ENCODE measurements at places on chromosomes 7 and 10. TPM values are rescaled to one million over a fixed set of nuclear protein-coding genes. Genes with fewer than 3 reads are reported as not detected.

DNA sequence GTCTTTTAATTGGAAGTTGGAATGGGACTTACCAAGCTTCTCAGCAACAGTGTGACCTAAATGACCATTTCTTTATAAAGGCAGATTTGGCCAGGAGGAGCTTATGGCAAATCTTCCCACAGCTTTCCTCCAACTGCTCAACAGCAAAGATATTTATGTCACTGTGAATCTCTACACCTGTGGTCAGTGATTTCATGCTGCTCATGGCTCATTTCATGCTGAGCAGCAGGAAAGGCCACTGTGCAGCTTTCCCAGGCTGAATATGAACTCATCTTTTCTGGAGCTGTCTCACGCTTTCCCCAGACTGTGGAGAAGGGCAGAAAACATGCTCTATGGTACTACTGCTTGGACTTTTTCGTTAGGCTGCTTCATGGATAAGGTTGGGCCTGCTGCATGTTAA is 29.8 kb downstream of the CALCR start:
- no peak for ATAC-seq

- no peak for ATAC-seq
Measured at GRCh38 chr10:63819753-63820329, 298.6 kb downstream of the REEP3 start.

DNA sequence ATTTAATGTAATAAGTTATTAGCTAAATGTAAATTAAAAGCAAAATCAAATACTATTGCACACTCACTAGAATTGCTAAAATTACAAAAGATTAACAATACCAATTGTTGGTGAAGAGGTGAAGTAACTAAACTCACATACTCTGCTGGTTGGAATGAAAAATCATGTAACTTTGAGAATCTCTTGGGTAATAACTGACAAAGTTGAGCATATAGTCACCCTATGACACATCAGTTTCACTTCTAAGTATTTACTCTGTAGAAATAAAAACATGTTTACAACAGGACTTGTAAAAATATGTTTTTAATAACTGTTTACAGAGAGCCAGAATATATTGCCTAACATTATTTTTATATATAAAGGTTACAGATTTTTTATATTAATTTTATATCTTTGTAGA is 33.6 kb downstream of the CNTNAP2 start:
- no peak for ATAC-seq

DNA sequence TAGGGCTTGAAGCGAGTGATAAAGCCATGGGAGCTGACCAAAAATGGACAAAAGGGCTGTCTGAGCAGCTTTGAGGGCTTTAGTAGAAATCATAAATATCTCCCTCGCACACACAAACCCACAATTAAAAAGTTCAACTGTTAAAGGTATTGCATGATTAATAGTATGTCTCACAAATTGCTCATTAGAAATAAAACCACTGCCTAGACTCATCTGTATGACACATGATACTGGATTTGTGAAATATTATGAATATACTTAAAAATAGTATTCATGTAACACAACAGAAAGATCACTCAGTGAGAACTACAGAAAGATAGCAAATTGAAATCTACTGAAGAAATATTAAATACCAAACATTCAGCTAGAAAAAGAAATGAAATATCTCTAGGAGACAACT is 11.9 kb upstream of the PTPN12 start:
- ATAC-seq: no peak

GRCh38 chr7:126657599-126658358 is 595.0 kb downstream of the GRM8 start:
- no peak for ATAC-seq

GRCh38 chr7:48691788-48692187 is 232.6 kb upstream of the CDC14C start:
- ATAC-seq: no peak

DNA sequence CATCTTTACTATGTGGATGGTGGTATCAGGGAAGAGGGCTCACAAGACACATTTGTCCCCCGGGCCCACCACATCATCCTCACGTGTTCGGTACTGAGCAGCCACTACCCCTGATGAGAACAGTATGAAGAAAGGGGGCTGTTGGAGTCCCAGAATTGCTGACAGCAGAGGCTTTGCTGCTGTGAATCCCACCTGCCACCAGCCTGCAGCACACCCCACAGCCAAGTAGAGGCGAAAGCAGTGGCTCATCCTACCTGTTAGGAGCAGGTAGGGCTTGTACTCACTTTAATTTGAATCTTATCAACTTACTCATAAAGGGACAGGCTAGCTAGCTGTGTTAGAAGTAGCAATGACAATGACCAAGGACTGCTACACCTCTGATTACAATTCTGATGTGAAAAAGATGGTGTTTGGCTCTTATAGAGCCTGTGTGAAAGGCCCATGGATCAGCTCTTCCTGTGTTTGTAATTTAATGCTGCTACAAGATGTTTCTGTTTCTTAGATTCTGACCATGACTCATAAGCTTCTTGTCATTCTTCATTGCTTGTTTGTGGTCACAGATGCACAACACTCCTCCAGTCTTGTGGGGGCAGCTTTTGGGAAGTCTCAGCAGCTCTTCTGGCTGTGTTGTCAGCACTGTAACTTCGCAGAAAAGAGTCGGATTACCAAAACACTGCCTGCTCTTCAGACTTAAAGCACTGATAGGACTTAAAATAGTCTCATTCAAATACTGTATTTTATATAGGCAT is 9.1 kb upstream of the CSGALNACT2 start:
- no peak for ATAC-seq

GRCh38 chr7:137443616-137444015 is 100.1 kb upstream of the PTN start:
- ATAC-seq: no peak

GRCh38 chr10:7410301-7410861 is 453 bp downstream of the SFMBT2 start:
- no peak for ATAC-seq

- ATAC-seq: no peak
Measured at GRCh38 chr10:68099736-68100135, 9.6 kb upstream of the MYPN start.

DNA sequence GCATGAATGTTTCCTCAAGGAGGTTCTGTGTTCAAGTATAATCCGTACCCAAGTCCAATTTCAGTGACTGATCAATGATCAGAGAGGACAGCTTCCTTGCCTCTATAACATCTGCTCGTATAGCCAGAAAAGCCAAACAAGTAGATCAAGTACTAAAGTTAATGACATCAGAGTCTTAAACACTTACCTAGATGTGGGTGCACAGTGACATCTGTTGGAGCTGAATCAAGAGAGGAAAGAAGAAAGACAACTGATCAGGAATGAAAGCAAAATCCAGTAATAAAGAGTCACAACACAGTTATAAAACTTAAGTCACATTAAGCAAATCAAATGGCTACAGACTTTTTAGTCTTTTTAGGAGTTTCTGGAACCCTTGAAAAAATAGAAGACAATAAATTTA is 236.5 kb downstream of the RELN start:
- ATAC-seq: no peak

GRCh38 chr7:92955081-92955480 is 118.7 kb upstream of the CDK6 start:
- ATAC-seq: no peak

- ATAC-seq: no peak
Measured at GRCh38 chr7:146956321-146956720, 839.7 kb downstream of the CNTNAP2 start.

GRCh38 chr7:1054438-1054837 is 10.1 kb downstream of the GPR146 start:
- no peak for ATAC-seq

DNA sequence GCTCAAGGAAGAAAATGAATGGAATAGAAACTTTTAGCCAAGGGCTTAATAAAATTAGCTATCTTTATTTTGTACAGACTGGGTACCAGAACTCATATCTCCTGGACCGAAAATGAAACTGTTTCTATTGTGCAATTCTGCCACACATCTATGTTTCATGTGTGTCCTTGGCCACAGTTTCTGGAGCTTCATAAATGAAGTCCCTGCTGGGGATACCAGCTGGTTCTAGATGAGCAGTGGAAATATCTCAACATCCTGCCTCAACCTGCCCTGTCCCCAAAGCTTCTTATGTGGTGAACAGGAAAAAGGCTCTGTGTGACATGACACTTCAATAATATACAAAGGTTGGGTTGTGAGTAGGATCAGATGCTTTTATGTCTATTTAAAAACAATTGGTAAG is 310.1 kb upstream of the SORCS1 start:
- no peak for ATAC-seq

DNA sequence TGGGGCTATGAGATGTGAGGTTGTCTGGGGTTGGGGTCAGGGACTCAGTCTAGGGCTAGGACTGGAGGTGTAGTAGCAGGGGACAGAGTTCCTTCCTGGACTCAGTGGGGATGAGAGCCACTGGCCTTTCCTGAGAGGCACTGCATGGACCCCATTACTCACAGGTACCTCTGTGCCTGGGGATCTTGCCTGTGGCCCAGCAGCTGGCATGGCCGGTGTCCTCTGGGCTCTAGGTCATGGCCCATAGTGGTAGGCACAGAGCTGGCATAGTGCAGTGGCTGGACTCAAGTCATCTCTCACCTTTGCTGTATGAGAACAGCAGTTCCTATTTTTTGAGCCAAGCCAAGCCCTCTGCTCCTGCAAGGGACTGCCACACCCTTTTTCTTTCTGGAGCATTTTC is 51.9 kb downstream of the NEURL1 start:
- no peak for ATAC-seq

DNA sequence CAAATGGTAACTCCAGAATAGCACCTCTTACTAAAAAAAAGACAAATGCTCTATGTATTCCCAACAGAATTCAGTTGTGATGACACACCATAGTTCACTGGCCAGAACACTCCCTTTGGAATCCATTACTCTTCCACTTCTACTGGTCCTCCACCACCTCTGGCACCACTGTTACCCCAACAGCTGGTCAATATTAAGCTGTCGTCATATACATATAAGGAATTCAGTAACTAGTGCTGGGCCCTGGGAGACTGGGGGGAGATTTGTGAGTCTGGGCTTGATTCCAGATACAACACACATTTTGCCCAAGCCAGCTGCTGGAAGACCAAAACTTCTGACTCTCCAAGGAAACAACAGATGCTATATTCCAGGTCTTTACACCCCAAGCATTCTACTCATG is 26.0 kb upstream of the ITGA8 start:
- no peak for ATAC-seq

DNA sequence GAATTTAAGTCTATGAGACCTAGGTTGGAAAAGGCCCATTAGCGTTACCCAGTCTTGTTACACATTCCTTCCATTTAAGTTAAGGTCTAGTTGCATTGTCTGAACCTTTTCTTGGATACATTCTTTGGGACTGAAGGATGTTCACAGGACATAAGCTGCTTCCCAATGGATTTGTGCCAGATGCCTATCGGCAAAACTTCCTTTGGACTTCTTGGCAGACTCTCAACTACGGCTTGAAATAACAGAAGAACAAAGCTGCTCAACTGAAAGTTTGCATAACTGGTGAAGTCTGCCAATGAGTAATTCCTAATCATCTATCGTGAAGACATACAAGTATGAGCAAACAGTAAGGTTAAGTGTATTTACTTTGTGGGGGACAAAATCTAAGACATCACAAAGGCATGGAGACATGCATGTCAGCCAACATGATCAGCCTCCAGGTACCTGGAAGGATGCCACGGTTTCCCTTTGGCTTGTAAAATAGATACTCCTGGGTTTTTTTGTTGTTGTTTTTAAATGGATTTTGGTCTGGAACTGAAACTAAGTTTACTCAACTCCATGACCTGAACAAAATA is 35.4 kb downstream of the MALSU1 start:
- peak; percentile 93 for ATAC-seq

GRCh38 chr10:101310529-101311184 is 43.3 kb upstream of the BTRC start:
- peak; percentile 19 for ATAC-seq

- no peak for ATAC-seq
Measured at GRCh38 chr10:43233601-43234430, 33.0 kb downstream of the RASGEF1A start.

DNA sequence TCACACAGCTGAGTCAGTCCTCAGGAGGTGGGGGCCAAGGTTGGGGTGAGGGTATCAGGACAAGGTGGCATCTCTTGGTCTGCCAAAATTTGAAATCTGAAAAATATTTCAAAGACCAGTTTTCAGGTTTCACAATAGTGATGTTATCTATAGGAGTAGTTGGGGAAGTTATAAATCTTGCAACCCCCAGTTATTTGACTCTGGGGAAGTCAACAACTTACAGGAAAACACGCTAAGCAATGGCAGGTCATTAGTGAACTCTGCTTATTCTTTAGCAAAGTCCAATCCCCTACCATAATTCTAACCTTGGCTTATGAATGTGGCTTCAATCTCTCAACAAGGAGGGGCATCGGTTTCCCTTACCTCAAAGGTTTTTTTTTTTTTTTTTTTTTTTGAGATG is 94.9 kb downstream of the MARCHF5 start:
- ATAC-seq: no peak

DNA sequence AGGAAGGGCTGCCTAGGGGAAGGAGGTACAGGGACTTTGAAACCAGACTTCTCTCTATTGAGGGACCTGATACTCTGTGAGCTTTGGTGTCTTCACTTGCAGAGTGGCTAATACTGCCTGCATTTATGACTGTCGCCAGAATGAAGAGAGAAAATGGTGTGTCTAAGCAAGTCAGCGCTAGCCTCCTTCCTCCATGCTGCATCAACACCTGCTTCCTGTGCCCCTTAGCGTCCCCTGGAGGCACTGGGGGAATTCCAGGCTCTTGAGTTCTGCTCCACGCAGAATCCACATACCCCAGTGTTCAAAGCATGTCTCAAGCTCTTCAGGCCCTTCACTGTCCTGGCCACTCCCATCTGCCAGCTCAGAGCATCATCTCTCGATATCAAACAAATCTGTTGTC is 140.5 kb downstream of the PKD1L1 start:
- ATAC-seq: no peak

- ATAC-seq: no peak
Measured at GRCh38 chr10:133337370-133337725, 652 bp upstream of the CALY start.

DNA sequence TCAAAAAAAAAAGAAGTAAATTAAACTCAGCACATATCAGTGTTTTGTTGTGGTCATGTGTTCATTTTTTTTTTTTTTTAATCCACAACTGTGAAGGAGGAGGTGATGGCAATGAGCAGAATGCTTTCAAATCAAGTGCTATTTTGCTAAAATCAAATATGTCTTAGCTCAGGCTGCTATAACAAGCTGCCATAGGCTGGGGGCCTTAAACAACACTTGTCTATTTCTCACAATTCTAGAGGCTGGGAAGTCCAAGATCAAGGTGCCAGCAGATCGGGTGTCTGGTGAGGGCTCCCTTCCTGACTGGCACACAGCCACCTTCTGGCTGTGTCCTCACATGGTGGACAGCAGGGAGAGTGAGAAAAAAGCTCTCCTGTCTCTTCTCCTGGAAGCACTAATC is 203.9 kb downstream of the FAM107B start:
- no peak for ATAC-seq

GRCh38 chr7:45599851-45600706 is 25.9 kb downstream of the ADCY1 start:
- no peak for ATAC-seq

Gene CAMK2G
- 18.9 TPM for total RNA-seq

Gene TYW1
- total RNA-seq: 7.8 TPM

Gene SYPL1
- 131 TPM for total RNA-seq

Gene PRF1
- total RNA-seq: 0.28 TPM

Gene PTN
- total RNA-seq: 28.6 TPM

Gene OR13A1
- 0.32 TPM for total RNA-seq

Gene ZMYND11
- total RNA-seq: 30.0 TPM

Gene ABCC2
- 0.36 TPM for total RNA-seq

Gene HOXA2
- total RNA-seq: 1.1 TPM

Gene CRHR2
- not detected for total RNA-seq

Gene FAM221A
- 4.0 TPM for total RNA-seq

Gene ADCYAP1R1
- total RNA-seq: 0.12 TPM

Gene CYP26C1
- total RNA-seq: not detected
